ENCODE measurements at places on chromosomes 3 and 15.

GRCh38 chr15:98421419-98422129 is 226.8 kb upstream of the IGF1R start:
- DNase-seq = peak; percentile 61

DNA sequence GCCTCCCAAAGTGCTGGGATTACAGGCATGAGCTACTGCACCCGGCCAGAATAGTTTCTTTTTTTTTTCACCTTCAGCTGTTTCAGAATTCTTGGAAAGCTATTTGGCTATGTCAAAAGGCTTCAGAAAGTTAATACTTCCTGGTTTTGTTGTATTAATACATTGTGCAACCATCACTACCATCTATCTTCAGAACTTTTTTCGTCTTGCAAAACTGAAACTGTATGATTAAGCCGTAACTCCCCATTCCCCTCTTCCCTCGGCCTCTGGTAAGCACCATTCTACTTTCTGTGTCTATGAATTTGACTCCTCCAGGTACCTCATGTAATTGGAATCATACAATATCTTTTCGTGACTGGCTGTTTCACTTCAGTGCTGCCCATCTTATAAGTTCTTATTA is 5.2 kb upstream of the NOX5 start:
- no peak for DNase-seq

- DNase-seq = no peak
Observed at GRCh38 chr15:36960179-36960946, 140.0 kb downstream of the MEIS2 start.

DNA sequence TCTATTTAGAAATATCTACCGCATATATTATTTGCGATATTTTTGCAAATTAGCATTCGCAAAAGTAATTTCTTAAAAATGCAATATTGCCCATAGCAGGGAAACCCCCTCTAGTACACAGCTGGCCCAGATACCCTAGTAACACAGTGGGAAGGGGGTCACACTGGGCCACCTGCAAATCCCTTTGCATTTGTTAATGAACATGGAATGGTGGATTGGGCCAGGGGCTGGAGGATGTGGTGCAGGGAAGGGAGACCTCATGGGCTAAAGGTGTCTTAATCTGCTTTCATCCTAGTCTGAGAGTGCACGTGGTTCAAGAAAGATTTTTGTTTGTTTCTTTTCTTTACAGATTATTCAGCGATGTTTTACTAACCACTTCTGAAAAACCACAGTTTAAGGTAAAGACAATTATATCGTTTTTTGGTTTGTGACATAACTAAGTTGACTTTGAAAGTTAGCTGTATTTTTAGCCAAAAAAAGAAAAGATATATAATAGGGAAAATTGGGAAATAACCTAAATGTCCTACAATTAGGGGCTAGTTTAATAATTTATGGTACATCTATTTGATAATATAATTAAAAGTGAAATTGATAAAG is 30.0 kb downstream of the PDHB start:
- no peak for DNase-seq

- no peak for DNase-seq
Observed at GRCh38 chr3:33173103-33173502, 45.5 kb downstream of the SUSD5 start.

- DNase-seq = no peak
Observed at GRCh38 chr3:140343211-140344081, 334.4 kb upstream of the TRIM42 start.

DNA sequence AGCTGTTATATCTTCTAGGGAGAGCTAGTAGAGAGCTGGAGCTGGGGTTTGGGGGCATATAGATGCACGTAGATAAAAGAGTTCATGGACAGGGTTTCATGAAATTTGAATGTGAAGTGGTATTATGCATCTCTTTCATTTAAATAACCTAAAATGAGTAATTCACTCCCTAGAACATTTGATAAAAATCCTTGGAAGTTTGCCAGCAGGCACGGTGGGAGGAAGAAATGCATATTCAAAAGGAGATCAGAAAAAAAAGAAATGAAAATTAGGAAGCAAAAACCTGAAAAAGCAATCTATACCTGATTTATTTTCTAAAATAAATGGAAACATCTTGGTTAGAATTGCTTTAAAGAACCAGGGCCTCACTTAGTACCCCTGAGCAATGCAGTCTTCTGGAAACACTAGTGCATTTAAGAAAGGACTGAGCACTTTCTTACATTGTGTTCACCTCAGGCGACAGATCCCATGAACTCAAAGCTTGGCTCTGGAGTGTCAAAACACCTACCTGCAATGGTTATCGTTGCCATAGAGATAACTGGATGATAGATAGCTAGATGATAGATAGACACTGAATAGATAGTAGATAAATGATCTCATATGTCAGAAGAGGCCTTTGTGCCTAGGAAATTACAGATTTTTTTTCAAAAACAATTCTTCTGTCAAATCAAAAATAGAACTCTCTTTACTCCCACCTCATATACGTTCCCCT is 458.6 kb upstream of the THRB start:
- DNase-seq = no peak

DNA sequence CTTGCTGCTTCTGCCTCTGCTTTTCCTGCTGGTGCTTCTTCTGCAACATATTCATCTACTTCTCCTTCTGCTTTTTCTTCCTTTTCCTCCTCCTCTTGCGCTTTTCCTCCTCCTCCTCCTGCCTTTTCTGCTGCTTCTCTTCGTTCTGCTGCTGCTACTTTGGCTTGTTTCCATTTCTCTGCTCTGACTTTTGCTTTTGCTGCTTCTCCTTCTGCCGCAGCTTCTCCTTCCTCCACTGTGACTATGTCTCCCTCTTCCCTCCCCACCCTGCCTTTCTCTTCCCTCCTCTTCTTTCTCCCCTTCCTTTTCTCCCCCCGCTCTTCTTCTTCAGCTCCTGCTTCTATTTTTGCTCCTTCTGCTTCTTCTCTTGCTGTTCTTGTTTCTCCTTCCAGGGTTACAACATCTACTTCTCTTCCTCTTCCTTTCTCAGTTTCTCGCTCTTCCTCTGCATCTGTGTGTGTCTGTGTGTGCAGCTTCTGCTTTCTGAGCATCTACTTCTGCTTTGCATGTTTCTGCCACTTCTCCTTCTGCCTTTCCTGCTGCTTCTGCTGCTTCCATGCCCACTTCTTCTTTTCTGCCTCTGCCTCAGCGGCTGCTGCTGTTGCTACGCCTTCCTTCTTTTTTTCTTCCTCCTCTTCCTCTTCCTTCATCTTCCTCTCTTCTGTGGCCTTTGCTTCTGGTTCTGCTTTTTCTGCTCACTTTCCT is 51.4 kb downstream of the FAM43A start:
- no peak for DNase-seq

DNA sequence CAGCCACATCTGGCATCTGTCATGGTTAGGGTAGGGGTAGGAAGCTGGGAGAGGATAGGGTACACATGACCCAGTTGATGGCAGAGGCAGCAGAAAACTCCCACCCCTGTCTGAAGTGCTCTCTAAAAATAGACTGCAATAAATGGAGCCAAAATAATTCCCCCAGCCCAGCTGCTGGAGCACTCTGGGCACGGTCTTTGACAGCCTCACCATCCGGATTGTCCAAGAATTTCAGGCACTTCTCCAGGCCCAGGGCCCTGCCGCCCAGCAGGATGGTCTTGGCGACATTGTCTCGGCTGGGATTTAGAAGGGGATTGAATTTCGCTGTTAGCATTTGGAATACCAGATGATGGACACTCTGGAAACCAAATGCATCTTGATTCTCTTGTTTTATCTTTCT is 103.7 kb downstream of the IQSEC1 start:
- no peak for DNase-seq

DNA sequence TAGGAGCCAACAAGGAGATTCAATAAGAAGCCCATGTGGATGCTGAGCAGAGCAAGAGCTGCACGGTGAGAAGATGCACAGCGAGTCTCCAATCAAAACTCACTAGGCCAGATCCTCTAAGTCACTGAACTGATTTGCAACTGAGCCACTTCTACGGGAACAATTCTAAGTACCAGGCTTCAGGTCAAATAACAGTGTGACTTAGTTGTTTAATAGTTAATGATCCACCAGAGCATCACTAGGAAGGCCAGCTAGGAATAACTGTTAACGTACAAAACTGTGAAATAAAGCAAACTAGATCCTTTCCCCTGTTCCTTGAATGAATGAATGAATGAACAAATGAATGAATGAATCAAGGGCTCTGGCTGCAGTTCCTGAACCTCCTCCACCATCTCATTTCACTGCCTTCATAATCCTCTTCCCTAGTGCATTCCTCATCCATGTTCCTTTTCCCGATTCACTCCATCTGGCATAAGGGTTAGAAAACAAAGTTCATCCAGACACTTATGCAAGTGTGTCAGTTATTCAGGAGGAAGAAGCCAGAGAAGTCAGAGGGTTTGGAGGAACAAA is 59.7 kb downstream of the ATP8B4 start:
- DNase-seq = no peak

GRCh38 chr15:78067328-78068228 is 9.9 kb downstream of the TBC1D2B start:
- DNase-seq = no peak

GRCh38 chr3:174100744-174101143 is 703.2 kb downstream of the NLGN1 start:
- DNase-seq = no peak

GRCh38 chr15:77187751-77188464 is 117.0 kb upstream of the TSPAN3 start:
- peak; percentile 53 for DNase-seq

DNA sequence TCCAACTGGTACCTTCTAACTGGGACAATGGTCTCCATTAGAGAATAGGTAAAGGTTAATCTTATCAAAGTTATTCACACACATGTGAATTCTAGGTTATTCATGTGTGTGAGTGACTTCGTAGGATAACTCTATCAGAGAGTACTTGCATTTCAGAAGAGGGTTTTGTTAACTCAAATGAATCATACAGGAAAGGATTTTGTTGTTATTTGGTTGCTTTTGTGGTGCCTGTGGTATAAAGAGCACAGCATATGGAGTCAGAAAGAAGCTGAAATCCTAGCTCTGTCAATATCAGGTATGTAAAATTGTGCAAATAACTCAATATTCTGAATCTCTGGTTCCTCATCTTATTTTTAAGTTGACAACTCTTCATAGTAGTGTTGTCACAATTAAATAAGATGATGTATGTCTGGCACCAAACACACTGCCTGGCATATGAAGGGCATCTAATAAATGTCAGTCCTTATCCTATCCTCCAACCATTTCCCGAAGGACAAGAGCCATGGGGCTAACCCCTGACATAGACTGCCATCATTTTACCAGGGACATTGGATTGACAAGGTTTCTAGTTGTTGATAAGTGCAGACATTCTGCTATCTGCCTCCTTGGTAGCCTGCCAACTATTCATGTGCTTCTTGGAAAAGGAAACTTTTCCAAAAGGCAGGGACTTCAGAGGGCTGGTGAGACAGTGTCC is 48.7 kb upstream of the CMSS1 start:
- no peak for DNase-seq

DNA sequence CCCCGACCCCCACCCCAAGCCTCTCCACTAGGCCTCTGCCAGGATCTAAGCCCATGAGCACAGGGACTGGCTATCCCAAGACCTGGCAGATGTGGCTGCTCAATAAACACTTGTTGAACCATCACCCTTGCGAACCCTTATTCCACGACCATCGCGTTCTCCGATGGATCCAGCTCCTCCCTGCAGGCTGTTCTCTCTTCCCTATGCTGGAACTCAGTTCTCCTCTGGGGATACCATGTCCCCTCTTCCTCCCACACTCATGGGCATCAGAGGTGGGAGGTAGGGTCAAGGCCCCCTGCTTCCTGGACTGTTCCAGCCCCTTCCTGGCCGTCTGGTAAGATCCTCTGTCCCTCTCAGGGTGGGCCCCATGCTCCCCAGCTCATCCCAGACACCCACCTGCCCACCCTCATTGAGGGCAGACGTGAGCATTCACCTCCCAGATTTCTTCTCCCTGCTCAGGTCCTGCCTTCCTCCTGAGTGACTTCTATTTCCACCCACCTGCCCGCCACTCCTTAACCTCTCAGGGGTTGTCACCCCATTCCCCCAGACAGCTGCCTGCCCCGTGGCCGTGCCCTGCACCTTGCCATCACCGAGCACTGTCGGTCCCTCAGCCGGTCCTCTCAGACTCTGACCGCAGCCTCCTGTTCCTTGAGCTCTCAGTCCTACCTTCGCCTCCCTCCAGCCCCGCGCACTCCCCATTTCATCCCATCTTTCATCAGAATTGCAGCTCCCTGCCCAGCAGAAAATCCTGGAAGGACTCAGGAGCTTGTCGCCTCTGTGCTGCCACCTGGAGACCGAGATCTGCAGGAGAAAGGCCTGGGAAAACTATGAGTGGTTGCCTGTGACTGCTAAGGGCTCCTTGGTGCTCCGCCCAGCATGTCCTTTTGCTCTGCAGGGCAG is 42.0 kb downstream of the PML start:
- DNase-seq = no peak

DNA sequence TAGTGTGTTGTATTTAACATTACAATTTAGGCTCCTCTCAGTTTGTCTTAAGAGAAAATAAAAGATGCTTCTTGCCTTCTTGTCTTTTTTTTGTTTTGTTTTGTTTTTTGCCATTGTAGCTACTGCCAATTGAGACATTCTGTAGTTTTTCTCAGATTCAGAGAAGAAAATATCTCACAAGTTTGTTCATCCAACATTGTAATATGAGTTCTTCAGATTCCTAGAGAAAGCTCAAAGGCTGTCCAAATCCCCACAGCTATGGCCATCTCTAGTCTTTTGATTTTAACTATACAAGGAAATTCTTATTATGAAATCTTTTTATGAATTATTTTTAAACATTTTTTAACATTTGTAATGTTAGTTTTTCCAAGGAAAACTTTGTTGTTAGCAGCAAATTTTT is 264.7 kb downstream of the RBMS3 start:
- DNase-seq = no peak

DNA sequence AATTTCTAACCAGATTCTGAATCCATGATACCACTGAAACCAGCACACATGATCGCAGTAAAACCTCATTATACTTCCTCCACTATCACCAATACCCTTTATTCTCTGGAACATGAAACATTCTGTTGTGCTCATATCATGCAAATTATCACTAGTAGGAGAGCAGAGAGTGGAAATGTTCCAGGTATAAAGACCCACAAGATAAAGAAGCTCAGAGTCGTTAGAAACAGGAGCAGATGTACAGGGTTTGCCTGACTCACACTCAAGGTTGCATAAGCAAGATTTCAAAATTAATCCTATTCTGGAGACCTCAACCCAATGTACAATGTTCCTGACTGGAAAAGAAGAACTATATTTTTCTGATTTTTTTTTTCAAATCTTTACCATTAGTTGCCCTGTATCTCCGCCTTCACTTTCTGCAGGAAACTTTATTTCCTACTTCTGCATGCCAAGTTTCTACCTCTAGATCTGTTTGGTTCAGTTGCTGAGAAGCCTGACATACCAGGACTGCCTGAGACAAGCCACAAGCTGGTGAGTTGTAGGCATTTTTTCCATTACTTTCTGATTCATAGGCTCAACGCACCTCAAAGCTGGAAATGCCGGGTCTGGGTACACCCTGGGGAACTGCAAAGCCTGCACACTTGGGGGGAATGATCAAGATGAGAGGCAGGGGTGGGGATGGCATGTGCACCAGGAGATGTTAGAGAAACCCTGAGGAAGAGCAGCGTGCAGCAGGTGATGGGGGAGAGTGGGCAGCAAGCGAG is at the start of gene CCR2:
TSS of gene CCR2 (plus strand) at position 465 of the 764 bp plus-strand sequence. CDS start 3,417 bp downstream, outside the sequence.
- DNase-seq = peak; percentile 52

GRCh38 chr3:6060251-6060650 is 800.7 kb upstream of the GRM7 start:
- DNase-seq = no peak

GRCh38 chr3:47586746-47587145 is 8.1 kb upstream of the CSPG5 start:
- DNase-seq = no peak
